ENCODE measurements at places on chromosomes 3 and 15. TPM values are rescaled to one million over a fixed set of nuclear protein-coding genes. Genes with fewer than 3 reads are reported as not detected.

The COL6A5 gene
- polyA plus RNA-seq = 0.15 TPM

The XRN1 gene
- 4.3 TPM for polyA plus RNA-seq

The ZIC1 gene
- not detected for polyA plus RNA-seq

The SPTBN5 gene
- polyA plus RNA-seq = 9.3 TPM

The HYKK gene
- 2.7 TPM for polyA plus RNA-seq

The GP5 gene
- 0.01 TPM for polyA plus RNA-seq

All from esophagus (tissue), 2 donors.